ENCODE measurements at places on chromosomes 13 and 19. TPM values are rescaled to one million over a fixed set of nuclear protein-coding genes. Genes with fewer than 3 reads are reported as not detected.

The KLK14 gene
- 0.75 TPM for total RNA-seq

The ATP1A3 gene
- 22.9 TPM for total RNA-seq

The TUBB4A gene
- 39.9 TPM for total RNA-seq

The CYP4F2 gene
- not detected for total RNA-seq

The ERICH4 gene
- not detected for total RNA-seq

The LGALS14 gene
- not detected for total RNA-seq

The NXNL1 gene
- total RNA-seq = not detected

The TTC9B gene
- 1.7 TPM for total RNA-seq

The PRR19 gene
- 2.8 TPM for total RNA-seq

The KLK6 gene
- total RNA-seq = 2.5 TPM

The DNASE2 gene
- total RNA-seq = 8.6 TPM

GRCh38 chr19:58315580-58315979 is 10.4 kb downstream of the ERVK3-1 start:
- no peak for DNase-seq

- DNase-seq = no peak
Observed at GRCh38 chr19:40756502-40757110, 5.6 kb downstream of the SNRPA start.

DNA sequence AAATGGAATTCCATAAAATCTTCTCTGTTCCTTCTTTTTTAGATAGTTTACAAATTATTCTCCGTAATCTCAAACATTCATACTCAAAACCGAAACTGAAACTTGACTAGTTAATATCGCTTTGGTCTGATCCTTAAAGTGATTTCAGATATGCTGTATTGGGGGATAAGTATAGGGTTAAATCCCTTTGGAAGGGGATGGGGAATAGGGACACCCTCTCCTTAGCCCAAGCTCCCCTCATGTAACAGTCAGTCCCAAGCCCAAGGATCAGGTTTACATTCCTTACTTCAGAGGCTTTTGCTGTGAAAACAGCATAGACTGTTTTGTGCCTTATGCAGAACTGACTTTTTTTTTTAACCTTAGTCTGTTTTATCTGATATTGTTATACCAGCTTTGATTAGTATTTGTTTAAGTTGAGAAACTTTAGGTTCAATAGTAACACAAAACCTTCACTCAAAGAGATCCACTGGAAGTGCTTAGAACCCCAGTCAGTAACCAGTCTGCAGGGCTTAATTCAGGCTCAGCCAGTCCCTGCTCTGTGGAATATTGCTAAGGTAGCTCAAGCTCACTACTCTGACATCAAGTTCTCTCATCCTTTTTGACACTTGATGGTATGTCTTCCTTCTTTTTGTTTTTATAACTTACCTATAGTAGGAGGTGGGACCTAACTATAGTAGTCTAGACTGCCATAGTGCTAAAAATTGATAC is 10.5 kb downstream of the CDADC1 start:
- DNase-seq = no peak

DNA sequence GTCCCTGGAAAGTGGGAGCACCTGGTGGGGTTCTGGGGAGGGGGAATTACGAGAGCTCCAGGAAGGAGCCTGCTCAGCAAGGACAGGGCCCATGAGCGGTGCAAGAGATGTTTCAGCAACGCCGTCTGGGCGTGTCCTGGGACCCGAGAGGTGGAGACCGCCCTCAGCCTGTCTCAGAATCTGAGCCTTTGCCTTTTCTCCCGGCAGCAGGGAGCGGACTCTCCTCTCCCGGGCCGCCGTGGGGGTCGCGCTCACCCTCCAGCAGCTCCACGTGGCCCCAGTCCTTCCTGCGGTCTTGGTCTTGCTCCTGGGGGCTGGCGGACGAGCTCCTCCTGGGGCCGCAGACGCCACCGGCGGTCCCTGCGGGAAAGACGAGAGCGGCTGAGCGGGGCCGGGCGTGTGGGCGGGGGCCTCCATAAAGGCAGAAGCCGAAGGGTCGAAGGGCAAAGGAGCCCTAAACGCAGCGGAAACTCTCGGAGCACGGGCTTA is 714 bp downstream of the POLRMT start:
- DNase-seq = peak; percentile 52

GRCh38 chr13:41457589-41458186 is 338 bp downstream of the RGCC start:
- peak; percentile 3 for DNase-seq

DNA sequence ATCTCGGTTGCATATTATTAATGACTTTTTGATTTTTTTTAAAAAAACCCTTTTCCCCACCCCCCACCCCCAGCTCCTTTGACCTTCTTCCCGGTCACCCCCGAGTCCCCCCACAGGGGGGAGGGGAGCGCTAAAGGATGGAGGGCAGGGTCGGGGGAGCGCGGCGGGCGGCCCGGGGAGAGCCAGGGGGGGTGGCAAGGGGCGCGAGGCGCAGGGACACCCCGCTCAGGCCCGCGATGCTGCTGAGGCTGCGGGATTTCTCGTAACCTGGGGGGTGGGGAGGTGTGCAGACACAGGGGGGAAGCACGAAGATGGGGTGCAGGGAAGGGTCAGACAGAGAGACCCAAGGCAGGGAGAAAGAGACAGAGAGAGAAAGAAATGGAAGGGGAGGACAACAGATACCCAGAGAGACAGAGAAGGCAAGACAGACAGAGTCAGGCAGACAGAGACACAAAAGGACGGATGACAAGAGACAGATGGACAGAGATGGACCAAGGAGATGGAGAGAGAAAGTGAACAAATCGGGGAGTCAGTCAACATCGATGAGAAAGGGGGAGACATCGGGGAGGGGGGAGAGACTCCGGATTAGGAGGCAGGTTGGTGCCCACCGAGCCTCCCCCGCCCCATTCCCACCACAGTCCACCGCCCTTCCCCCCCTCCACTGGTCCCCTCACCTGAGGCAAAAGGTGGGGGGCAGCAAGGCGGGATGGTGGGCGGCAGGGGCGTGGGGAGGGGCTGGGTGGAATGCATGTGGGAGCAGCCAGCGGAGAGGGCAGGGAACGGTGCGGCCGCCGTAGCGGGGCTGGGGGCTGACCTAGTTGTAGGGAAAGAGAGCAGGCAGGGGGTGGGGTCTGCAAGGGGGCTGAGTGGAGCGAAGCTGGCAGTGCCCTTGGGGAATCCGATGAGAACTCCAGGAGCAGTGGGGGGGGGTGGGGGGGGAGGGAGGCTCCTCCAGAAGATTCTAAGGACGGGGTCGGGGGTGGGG is 14.2 kb downstream of the KCNC3 start:
- DNase-seq = no peak

DNA sequence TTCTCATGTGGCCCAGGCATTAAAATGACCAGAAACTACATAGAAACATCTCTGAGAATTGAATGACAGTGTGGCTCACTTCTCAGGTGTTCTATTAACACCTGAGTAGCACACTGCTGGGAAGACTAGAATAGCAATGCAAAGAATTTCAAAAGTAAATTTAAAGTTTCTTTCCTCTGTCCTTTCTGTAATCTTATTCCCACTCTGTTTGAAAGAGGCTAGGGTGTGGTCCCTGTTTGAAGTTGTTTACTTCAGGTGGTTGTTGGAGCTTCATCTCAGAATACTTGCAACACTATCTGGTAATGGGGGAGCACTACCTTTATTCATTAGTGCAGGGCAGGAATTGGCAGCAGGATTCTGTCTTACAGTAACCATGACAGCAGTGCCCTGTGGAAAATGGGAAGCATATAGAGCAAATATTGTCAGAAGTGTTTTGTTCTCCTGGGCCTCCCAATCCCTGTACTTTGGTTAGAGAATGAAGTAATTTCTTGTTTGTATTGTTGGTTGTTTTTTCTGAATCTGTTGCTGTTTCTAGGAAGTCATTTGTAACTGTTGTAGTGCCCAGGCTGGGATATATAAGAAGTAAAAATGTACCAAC is 1210.2 kb upstream of the ATXN8OS start:
- no peak for DNase-seq

DNA sequence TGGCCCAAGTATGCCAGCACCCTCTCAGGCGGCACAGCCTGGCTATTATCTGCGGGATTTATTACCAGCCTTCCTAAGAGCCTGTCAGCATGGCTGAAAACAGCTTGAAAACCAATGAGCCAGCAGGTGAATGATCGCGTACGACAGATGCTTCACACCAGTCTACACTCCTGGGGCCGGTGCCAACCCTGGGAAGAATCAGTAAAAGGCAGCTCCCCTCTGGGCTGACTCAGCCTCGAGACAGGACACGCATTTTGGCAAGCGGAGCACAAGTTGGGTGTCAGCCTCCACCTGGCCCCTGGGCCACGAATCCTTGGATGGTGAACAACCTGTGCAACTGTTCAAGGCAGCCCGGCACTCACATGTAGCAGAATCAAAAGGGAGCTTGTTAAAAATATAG is 15.6 kb downstream of the EMP3 start:
- no peak for DNase-seq

GRCh38 chr13:44605721-44606120 is 29.6 kb upstream of the TSC22D1 start:
- DNase-seq = no peak

GRCh38 chr13:90352763-90353162 is 994.7 kb upstream of the MIR17HG start:
- no peak for DNase-seq
